ENCODE measurements at places on chromosomes 3 and 15.

- no peak for DNase-seq
These were observed 182.6 kb upstream of the CD96 start for GRCh38 chr3:111359261-111360030.

GRCh38 chr3:188916934-188917401 lies 254.8 kb upstream of the TPRG1 start:
- no peak for DNase-seq

GRCh38 chr3:170703121-170703588 lies 117.3 kb upstream of the SLC7A14 start:
- DNase-seq = no peak

GRCh38 chr15:87764461-87765240 lies 491.9 kb downstream of the NTRK3 start:
- DNase-seq = no peak

DNA sequence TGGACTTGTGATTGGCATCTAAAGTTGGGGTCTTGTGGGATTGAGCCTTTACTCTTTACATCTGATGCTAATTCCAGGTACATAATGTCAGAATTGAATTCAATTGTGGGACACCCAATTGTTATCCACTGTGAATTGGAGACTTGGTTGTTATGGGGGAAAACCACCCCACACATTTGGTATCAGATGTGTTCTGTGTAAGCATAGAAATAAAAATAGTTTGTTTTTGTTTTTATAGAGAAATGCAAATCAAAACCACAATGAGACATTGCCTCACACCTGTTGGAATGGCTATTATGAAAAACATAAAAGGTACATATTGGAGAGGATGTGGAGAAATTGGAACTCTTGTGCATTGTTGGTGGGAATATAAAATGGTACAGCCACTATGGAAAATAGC lies 58.5 kb downstream of the CPA3 start:
- DNase-seq = no peak

- DNase-seq = no peak
These were observed 161.6 kb downstream of the GAP43 start for GRCh38 chr3:115784739-115785536.

GRCh38 chr3:32443478-32443877 lies 51.8 kb downstream of the CMTM7 start:
- no peak for DNase-seq

GRCh38 chr15:84003791-84004503 lies 231.6 kb upstream of the GOLGA6L4 start:
- DNase-seq = no peak

GRCh38 chr3:1079662-1080061 lies 13.2 kb upstream of the CNTN6 start:
- no peak for DNase-seq

DNA sequence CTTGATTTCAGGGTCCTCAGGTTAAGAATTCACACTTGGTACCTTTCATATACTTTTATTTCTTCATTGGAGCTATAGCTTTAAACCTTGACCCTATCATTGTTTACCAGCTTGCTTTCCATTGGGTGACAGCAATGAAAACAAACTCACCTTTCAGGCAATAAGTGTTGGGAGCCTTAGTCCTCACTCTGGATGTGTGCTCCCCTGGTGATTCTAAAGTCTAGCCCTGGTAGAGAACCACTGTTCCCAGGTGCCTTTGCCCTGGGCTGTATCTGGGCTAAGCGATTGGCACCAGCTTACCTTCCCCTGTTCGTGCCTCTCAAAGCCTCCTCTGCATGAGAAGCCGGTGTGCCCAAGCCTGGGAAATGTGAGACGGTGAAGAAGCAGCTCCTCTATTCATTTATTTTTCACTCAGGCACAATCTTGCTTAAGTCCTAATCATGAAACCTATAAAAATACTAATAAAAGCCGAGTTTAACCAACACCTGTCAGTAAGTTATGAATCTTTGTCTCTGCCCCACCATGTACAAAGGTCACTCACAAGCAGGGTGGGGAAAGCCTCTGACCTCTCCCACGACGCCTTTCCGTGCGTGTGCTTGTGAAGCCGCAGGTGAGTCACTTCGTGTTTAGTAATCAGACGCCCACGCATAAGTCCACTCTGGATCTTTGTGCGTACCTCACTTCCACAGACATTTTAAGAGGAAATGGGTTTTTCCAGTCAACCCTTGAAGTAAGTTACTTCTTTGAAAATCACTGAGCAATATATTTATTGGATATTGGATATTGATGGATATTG lies 12.8 kb upstream of the ARRDC4 start:
- DNase-seq = no peak

GRCh38 chr15:28994831-28995596 lies 109.2 kb downstream of the APBA2 start:
- DNase-seq = no peak

GRCh38 chr3:191770541-191770940 lies 309.6 kb downstream of the PYDC2 start:
- no peak for DNase-seq

DNA sequence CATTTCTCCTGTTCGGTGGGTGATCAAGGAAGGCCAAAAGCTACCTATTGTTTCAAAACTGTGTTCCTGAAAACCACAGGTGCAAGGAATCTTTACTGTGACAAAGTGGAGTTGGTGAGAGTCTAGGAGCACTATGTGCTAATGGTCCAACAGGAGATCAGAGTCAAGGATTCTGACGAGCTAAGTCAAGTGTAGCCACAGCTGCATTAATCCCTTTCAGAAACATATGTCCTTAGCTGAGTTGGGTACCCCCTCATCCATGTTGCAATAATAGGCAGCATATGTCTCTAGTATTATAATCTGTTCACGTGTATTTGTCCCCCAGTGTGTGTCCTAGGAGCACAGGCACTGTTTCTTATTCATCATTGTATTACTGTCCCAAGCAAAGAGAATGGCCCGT lies 1.7 kb downstream of the VPS39 start:
- no peak for DNase-seq

DNA sequence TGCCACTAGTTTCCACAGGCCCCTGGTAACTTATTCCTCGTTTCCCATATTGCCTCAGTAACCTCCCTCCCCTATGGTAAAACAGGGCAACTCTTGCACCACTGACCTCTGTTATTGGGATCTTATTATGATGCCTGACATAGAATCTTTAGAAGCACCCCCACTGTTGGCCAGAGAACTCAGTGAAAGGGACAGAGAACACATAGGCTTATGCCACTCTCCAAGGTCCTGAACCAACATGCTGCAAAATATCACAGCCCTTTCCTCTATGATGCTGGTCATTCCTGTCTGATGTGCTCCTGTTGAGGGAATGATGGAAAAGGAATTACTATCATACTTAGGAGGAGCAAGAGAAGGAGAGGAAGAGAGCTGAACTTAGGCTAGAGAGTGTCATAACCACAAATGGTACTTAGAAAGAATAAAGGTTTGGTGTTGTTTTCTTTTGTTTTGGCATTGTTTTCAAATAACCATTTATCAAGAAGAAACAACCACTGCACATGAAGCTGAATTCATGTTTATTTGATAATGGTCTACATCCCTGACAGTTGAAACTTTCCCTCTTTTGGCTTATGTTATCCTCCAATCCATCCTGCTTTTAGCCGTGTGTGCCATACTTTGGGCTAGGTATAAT lies 330.2 kb downstream of the EPHB1 start:
- DNase-seq = no peak

DNA sequence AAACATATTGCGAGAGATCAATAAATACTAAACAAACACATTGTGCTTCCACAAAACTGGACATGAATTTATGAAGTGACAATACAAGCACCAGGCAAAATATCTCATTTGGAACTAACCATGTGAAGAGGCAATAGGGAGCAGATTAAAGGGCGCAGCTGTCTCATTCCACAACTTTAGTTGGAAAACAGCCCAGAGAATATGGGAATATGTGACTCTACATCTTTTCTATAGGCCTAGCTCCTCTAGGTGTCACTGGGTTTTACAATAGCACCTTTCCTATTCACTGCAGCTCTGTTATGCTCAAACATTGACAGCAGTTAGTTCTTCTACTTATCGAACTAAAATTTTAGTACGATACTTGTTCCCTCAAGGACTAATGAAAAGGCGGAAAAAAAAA lies 866.3 kb upstream of the GBE1 start:
- DNase-seq = no peak

GRCh38 chr3:88312256-88312655 lies 162.5 kb downstream of the C3orf38 start:
- no peak for DNase-seq

DNA sequence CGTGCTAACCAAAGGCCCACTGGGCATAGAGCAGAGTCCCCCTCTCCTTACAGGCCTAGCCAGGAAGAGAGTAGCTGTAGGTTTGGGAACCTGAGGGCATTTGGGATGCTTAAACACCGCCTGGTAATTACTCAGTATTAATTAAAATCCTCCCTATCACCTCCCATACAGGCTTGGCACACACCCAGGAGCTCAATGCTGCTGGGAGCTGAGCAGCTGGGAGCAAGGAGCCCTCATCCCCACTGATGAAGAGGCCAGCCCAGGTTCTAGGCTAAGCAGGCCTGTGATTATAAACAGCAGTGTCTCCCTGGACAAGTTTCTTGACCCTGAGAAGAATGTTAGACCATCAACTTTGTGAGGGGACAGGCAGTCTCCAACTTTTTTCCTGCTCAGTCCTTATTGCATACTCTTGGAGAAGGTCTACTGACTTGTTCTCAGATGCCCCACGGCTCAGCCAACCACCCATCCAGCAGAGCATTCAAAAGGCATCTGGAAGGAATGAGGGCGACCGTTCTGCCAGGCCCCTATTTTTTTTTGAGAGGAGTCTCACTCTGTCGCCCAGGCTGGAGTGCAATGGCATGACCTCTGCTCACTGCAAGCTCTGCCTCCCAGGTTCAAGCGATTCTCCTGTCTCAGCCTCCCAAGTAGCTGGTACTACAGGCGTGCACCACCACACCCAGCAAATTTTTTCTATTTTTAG lies 1.3 kb upstream of the PRKAR2A start:
- no peak for DNase-seq
